WERI-Rb-1 (cell line): ENCODE measurements at places on chromosomes 7 and 10.

DNA sequence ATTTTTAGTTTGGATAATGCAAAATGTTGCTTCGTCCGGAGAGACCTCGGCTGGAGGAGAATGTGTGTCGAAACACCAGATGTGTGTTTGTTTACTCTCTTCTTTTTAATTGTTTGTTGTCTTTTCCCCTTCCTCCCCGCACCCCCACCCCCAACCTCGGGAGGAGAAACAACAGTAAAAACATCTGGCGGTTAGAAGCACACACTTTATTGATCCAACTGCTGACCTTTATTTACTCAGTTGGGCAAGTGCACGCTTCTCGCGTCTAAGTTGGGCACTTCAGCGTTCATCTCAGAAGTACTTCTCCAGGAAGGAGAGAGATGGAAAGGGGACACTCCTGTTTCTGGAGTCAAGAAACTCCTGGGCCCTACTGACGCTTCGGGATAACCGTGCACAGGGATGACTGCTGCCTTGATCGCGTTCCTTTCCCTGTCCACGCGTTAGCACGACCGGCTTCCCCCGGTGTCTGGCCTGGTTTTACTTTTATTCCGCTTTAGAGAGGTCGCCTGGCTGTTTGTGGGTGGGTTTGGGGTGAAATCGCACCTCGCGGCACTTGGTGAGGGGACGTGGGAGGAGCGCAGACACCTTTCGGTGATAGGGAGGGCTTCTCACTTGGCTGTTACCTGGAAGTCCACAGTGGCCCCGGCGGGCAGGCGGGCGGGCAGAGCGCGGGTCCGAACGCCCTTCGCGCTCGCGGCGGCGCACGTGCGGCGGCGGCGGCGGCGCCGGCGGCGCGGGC, 168.3 kb upstream of the PPP1R3A start:
- peak; percentile 21 for DNase-seq

DNA sequence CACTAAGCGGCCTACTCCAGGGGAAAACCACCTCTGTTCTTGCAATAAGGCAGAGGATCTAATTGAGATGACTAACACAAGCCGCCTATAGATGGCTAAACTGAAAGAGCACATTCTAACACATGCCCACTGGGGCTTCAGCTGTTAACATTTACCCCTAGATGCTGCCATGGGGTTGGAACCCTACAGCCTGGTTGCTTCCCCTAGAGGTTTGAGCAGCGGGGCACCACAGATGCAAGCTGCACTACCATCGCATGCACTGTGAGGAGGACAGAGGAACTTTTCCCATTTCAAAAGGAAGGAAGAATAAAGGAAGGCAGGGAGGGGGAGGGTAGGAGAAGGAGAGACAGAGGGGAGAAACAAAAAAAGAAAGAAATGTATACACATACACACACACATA, 465.8 kb upstream of the PCDH15 start:
- DNase-seq, result no peak

DNA sequence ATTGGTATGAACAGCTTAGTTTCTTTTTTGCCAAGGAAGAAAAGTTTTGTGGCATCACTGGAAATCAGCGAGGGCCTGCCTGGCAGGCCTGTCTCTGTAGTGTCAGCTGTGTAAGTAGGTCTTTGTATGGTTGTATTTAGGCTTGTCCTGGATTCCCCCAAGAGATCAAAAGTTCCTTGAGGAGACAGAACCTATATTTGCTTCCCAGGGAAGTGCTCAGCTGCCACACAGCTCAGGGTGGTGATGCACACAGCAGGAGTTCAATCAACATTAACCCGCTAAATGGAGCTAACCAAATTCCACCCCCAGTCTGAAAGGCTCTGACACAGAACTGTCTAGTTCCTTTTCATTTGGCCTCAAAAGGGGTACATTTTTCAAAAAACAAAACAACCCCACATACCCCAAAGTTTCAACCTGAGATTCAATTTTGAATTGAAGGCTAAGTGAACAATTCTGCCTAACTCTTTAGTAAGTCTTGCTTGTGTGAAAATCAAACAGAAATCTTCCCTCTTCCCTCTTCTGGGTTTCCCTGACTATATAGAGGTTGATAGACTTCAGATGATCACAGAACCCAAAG, 124.4 kb downstream of the CLEC2L start:
- DNase-seq, result no peak

DNA sequence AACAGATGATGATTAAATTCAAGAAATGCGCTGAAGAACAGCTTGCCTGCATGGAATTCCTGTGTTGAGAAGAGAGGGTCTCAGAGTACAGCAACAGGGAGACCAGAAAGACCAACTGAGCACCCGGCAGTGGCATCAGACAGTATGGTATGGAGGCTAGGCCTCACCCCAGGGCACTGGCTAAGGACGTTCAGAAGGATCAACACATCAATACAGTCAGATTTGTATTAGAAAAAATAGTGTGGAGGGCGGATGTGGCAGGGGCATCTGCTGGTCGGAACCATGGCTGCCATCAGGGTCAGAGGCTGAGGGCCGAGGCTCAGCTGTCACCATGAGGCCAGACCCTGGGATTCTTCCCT, 142.1 kb downstream of the ADARB2 start:
- DNase-seq, result no peak

DNA sequence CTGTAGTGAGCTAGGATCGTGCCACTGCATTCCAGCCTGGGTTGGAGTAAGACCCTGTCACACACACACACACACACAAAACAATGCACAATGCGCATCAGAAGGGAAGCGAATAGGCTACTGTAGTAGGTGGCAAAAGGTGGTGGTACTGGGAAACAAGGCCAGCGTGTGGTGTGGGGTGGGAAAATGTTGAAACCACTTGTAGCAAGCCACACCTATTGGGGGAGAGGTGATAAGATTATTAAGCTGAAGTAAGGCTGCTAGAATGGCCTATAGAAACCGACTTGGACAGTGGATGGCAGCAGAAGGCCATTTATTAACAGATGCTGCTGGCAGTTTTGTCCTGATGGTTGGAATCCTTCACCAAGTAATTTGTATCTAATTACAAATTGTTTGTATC, 7.2 kb upstream of the CHCHD1 start:
- no peak for DNase-seq

- DNase-seq, result no peak
These were observed 974.0 kb upstream of the GHITM start for GRCh38 chr10:83165265-83165664.

GRCh38 chr10:79162861-79163665, 94.3 kb downstream of the ZMIZ1 start:
- DNase-seq, result peak; percentile 48

DNA sequence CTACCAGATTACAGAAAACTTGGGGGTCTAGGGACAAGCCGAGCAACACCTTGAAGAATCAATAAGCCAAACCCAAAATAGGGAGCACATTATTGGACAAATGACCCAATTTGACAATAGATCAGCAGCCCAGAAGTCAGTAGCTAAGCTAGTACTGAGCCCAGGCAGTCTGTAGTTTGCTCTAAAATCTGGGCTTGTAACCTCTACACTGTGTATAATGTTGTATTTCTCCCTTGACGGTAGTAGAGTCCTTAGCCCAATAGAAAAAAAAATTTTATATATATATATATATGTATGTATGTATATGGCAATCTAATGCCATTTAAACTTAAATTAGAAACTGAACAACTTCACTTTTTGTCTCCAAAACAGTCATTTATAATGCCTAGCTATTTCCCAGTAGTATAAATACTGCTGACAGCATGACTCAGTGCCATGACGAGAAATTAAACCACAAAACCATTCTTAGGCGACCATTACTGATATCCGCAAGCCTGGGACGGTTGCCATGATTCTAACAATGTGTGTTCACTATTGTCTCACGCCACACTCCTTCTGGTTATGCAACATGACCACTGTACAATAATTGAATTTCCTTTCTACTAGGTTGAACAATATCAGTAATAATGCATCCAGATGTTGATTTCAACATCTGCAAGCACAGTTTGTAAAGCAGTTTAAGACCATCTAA, 110.5 kb downstream of the IPMK start:
- DNase-seq, result no peak

- no peak for DNase-seq
These were observed 13.7 kb upstream of the WAPL start for GRCh38 chr10:86535132-86535882.

DNA sequence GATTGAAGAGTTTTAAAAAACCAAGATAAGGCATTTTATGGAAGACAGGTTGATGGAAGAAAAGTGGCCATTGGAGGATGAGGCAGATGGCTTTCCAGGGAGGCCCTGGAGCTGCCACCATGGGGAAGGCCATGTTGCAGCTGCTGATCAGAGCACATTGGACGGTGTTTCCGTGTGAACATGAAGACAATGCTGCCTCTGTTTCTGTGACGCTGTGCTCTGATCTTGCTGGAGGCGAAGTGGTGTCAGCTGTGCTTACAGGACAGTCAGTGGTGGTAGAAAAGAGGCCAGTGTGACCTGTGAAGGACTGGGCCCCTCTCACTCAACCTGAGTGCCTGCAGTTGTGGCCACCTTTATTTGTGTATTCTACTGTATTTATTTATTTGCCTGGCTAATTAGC, 132.9 kb downstream of the FAM204A start:
- no peak for DNase-seq

DNA sequence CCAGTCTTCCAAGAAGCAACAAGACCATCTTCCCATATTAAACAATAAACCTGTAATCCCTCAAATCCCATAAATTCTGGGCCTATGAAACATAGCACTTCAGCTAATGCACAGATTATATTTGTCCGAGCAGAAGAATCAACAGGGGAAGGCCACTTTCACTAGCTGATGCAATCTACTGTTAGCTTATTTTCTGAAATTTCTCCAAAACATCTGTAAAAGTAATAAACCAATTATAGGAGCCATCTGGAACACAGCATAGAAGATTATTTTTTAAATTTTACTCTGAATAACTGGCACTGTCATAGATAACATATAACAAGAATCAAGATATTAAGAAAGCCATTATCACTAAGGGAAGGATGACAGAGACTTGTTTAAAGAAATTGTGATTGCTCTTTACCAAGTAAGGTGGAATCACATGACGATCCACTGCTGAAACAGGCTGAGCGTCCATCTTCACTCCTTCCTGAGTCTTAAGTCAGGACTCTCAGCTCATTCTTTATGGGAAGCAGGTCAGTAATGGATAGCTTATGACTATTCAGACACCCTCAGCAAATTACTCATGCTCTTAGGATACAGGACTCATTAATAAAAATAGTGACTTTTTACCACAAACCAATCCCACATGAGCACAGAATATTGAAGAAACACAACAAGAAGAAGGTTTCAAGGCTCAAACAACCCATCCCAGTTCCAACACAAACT, 719.5 kb downstream of the XPNPEP1 start:
- DNase-seq, result no peak

- peak; percentile 72 for DNase-seq
These were observed 95.0 kb upstream of the AGBL3 start for GRCh38 chr7:134891262-134891695.

DNA sequence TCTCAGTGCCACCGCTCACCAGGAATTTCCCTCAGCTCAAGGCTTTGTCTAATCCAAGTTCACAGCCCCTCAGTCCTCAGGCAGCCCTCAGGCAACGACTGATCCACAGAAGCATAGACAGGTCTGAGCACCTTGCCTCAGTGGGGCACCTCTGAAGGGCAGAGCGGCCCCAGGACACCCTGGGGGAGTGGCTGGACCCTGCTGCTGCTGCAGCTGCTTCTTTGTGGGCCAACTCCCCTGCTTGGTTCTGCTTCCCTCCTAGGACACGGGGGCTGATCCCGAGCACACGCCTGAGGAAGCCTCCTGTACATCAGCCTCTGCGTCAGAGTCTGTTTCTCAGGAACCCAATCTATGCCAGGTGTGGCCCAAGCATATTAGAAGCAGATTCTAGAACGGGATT, 16.2 kb downstream of the CUZD1 start:
- DNase-seq, result no peak

- DNase-seq, result no peak
These were observed 597.1 kb downstream of the CCSER2 start for GRCh38 chr10:84925495-84925894.

GRCh38 chr7:141704741-141705140, 2.8 kb upstream of the DENND11 start:
- DNase-seq, result no peak

- no peak for DNase-seq
These were observed 229.9 kb downstream of the KIAA1217 start for GRCh38 chr10:24438800-24439199.

GRCh38 chr7:105210721-105211205, 178.0 kb downstream of the SRPK2 start:
- no peak for DNase-seq

DNA sequence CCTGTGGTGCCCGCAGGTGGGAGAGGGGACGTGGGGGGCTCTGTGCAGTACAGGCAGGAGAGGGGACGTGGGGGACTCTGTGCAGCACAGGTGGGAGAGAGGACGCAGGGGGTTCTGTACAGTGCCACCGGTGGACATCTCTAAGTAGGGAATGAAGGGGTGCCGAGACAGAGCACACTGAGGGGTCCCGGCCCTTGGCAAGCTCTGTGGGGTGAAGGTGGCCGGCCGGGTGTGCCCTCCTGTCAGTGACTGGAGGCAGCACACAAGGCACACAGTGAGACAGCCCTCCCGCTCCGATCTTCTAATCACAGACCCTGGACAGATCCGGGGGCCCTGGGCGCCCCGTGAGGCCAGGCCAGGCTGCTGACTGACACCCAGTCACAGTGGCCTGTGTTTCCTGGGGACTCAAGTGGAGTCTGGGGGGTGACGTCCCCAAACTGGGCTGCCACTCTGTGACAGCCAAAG, 11.2 kb downstream of the GPR146 start:
- DNase-seq, result no peak

DNA sequence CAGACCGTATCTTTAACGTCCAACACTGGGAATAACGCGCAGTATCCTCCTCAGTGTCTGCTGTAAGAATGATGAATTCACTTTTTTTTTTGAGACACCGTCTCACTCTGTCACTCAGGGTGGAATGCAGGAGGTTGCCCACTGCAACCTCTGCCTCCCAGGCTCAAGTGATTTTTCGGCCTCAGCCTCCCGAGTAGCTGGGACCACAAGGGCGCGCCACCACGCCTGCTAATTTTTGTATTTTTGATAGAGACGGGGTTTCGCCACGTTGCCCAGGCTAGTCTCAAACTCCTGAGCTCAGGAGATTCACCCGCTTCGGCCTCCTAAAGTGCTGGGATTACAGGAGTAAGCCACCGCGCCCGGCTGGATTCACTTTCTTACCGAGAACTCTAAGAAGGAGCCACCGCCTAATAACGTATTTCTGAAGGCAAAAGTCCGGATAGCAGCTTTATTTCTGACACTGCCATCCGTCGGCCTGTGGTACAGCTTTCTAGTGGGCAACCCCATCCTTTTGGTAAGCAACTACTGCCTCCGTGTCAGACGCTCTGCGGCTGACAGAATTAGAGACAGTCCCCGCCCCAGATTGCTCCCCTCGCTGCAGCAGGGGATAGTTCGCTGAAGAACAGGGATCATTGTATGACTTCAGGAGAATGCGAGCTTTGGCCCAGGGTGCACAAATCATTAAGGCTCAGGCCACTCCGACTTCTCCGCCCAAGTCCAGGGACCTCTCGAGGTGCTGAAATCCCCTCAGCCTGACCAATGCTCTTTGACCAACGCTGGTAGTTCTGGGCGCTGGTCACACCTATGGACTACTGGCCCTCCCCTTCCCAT, 662 bp downstream of the POLR3A start:
- DNase-seq, result peak; percentile 13

DNA sequence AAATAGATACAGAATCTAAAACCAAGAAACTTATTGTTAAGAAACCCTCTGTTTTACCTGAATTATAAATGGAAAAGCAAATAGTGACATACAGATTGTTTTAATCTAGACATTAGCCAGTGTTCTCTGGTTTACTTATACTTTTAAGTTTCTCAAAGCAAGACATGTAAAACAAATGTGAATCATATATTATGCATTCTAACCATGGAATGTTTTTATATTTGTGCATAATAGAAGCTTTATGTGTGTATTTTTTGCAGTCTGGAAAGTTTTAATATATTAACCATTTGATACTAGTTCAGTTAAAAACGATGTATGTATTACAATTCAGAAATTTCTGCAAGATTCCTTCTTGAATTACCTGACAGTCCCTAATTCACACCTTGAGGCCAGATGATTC, 150.6 kb upstream of the TMEM72 start:
- no peak for DNase-seq
